Activated T-helper 1 cell treated with anti-CD3 and anti-CD28 coated beads, Interleukin-12 subunit alpha, Interleukin-12 subunit beta, Interleukin-2, Interleukin-4 antibody, amounts not matched to agents 30 ng/mL and 10 ng/mL and 1 ng/mL, durations not matched to agents 14 hours and 24 hours and 36 hours (primary cell): ENCODE measurements at places on chromosomes 1 and 21.

- no peak for DNase-seq
These were observed 831 bp upstream of the FOXD2 start for GRCh38 chr1:47436979-47437446.

- no peak for DNase-seq
These were observed 6.3 kb downstream of the RCC1 start for GRCh38 chr1:28512058-28512611.

- DNase-seq: no peak
These were observed 56.0 kb upstream of the TRAPPC10 start for GRCh38 chr21:43956019-43956669.

- DNase-seq: no peak
These were observed 6.2 kb downstream of the SAMD11 start for GRCh38 chr1:929712-930632.

GRCh38 chr1:21497466-21498061 lies 11.7 kb upstream of the ALPL start:
- no peak for DNase-seq

DNA sequence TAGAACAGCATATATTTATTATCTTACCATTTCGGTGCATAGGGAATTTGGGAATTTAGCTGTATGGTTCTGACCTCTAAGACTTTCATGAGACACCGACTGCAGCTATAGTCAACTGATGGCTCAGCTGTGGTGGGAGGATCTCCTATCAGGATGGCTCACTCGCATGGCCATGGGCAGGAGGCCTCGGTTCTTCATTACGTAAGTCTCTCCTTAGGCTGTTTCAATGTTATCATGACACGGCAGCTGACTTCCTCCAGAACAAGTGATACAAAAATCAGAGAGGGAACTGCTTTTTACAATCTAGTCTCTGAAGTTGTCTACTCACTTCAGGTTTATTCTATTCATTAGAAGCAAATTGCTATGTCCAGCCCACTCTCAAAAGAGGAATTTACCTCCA lies 13.3 kb upstream of the CAPN8 start:
- no peak for DNase-seq

DNA sequence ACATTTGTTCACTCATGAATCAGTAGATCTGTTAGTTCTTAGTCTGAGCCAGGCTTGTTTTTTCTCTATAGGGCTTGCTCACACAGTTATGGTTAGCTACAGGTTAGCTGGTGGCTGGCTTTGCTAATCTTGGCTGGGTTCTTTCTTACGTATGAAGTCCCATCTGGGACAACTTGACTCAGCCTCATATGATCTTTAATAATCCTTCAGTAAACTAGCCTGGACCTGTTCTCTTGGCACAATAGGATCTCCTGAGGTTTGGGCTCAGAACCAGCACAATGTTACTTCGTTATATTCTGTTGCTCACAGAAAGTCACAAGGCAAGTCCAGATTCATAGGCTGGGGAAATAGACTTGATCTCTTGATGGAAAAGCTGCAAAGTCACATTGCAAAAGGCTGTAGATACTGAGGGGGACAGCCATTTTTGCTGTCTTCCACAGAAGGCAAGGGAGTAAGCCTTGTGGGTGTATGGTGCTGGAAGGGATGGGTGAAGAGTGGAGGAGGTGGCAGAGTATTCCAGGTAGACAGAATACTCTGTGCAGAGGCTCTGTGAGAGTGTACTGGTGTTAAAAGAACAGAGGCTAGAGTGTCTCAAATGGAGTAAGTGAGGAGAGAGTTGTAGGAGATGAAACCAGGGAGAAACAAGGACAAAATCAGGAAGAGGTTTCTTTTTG lies 24.4 kb downstream of the EFCAB7 start:
- DNase-seq: no peak

DNA sequence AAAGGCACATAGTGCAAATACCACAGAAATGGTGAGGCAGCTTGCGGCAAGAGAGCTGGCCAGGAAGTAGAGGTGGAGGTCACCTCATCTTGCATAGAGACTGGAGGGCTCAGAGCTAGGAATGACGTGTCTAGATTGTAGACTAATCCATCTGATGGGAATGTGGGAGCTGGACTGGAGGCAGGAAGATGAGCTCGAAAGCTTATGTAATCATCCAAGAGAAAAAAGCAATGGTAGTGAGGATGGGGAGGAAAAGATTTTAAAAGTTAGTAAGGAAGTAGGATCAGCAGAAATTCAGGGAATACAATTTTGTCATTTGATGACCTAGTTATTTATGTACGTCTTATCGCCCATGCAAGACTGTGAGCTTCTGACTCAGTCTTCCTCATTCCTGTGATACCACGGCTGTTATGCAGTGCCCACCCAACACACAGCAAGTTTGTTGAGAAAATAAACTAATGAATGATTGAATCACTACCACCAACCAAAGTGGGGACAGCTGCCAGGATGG lies 123.9 kb downstream of the RRAGC start:
- DNase-seq: no peak

DNA sequence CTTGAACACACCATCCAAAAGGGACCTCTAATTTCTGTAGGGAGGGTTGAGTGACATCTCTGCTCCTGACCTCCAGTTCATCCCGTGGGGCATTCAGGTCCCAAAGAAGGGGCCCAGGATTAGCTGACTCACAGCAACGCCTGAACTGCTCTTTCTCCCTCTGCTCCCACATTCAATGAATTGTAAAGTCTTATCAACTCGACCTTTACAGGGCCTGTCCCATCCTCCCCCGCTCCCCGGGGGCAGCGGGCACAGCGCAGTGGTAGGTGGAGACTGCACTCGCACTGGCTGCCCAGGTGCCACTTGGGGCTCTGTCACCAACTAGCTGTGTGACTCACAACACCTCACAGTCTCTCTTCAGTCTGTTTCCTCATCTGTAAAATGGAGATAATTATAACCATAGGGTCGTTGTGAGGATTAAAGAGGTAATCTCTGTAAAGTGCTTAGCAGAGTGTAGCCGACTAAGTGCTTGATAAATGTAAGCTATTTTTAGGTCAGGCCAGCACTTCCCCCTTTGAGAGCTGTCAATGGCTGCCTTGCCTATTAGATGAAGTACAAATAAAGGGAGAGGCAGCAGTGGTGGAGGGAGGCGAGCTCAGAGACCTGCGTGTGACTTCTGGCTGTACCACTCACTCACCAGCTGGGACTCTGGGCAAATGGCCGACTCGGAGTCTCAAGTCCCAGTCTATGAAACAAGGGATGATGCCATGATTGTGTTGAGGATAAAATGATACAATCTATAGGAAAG lies 637 bp upstream of the MYBPHL start:
- DNase-seq: no peak

DNA sequence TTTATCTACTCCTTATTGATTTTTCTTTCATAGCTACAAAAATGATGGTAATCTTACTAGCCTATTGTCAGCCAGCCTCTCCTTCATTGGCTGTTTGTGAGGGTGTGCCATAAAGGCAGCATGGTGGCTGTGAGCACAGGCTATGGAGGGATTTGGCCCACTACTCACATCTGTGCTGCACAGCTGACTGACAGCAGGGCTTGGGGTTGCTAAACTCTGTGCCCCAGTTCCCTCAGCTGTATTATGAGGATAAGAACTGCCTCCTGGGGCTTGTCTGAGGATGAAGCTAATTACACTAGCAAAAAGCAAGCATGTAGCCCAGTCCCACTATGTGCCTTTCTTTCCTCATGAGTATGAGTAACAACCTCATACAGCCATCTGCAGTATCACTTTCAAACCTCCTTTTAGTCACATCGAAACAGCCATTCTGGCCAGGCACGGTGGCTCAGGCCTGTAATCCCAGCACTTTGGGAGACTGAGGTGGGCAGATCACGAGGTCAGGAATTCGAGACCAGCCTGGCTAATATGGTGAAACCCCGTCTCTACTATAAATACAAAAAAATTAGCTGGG lies 66.2 kb downstream of the COQ8A start:
- DNase-seq: no peak

DNA sequence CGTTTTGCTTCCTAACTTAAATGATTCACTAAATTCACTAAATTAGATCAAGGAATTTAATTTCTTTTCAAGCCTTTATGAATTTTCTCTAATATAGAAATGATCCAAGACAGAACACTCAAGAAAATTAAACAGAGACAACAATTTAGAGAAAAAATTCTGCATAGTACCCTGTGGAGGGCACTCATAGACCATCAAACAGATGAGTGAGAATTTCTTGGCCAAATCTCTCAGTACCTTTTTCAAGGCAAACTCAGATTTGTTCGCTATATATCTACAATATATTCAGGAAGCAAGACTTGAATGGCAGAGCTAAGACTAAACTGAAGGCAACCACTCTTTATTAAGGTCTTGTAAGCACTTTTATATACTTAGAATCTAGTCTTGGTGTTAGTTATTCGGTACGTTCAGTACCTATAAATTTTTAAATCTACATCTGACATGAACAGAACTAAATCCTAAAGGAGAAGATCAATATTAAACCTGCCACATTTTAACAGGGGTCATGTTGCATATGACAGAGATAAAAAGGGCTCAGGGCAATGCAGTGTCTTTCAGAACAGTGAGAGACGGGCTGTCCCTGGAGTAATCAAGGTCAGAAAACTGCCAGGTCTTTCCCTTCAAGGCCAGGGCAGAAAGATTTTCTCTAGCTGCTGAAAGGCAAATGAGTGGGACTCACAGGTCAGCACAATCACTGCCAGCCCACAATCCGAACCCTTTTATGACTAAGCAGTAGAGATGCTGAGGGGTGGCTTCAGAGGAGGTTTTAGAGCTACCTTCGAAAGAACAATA lies 118.8 kb upstream of the TMPRSS15 start:
- DNase-seq: no peak
